ENCODE measurements at places on chromosomes 12 and 14. TPM values are rescaled to one million over a fixed set of nuclear protein-coding genes. Genes with fewer than 3 reads are reported as not detected.

The OR11H6 gene
- polyA plus RNA-seq = not detected

The GCN1 gene
- polyA plus RNA-seq = 30.4 TPM

The DCN gene
- polyA plus RNA-seq = 2,925 TPM

The WIF1 gene
- polyA plus RNA-seq = 1.9 TPM

The C12orf54 gene
- polyA plus RNA-seq = 0.77 TPM

The DTX1 gene
- polyA plus RNA-seq = 1.5 TPM

The LHX5 gene
- polyA plus RNA-seq = not detected

The CLEC6A gene
- polyA plus RNA-seq = not detected

The PRORP gene
- polyA plus RNA-seq = 12.4 TPM

The TEX52 gene
- not detected for polyA plus RNA-seq
